ENCODE measurements at places on chromosomes 2 and 18.

- no peak for DNase-seq
Measured at GRCh38 chr2:85468704-85469349, 50.3 kb downstream of the SH2D6 start.

DNA sequence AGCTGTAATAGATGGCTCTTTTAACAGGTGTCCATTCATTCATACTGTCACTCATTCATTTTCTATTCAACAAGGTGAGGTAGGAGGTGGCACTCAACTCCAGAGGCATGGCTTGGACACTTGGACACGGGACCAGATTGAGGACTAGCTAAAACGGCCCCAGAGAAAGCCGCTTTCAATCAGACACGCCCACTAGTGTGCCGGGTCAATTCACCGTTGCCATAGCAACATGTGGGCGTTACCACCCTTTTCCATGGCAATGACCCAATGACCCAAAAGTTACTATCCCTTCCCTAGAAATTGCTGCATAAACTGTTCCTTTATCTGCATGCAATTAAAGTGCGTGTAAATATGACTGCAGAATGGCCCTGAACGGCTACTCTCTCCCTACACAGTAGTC lies 49.2 kb upstream of the LGALSL start:
- DNase-seq = no peak

DNA sequence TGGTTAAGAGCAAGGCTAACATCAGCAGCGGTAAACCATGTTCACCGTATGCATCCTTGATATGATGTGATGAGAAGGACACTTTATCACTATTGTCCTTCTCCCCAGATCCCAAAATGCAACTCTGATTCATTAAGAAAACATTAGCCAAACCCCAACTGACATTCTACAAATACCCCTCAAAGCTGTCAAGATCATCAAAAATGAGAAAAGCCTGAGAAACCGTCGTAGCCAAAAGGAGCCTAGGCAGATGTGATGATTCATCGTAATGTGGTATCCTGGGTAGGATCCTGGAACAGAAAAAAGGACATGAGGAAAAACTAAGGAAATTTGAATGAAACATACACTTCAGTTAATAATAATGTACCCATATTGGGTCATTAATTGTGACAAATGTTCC lies 67.3 kb upstream of the ST6GAL2 start:
- DNase-seq = no peak

GRCh38 chr2:207241198-207241597 lies 75.5 kb upstream of the KLF7 start:
- no peak for DNase-seq

GRCh38 chr2:33292981-33293595 lies 183.4 kb upstream of the RASGRP3 start:
- no peak for DNase-seq

DNA sequence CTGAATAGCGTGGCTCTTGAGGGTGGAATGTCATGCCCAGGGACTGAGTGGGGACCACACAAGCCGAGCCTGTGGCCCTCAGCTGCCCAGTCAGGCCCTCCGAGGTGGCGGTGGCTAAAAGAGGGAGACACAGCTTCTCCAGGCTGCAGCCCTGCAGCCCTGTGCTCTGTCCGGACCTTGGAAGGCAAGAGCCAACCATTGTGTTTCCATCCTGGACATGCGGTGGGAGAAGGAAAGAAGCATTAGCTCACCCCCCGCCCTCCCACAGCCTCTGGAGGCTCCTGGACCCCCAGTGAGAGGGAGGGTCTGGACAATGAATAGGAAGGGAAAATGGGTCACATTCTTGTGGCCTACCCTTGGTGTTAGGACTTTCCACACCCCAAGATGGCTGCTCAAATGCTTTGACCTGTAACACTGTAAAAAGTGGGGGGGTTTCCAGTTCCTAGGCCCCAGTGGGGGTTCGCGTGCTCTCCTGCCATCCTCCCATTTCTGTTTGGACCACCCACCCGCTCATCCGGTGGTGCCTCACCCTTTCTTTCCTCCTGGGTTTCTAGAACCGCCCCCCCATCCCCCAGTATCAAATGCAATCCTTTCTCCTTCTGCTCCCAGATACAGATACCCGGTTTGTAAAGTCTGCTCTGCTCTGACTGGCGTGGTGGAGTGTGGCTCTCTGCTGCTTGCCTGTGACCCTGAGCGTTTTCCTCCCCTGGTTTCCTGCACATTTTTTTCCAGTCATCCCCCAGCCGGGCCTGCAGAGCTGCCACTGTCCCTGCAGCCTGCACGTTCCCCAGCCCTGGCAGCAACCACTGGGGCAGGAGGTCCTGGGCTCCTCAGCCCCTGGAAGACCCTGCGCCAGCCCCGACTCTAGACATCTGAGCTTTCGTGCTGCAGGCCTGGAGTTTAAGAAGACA lies 36.3 kb upstream of the SMAD7 start:
- no peak for DNase-seq

Measured in T-helper 2 cell (primary cell).